ENCODE measurements at places on chromosomes 1 and 21. TPM values are rescaled to one million over a fixed set of nuclear protein-coding genes. Genes with fewer than 3 reads are reported as not detected.

GRCh38 chr1:176720838-176721237, 257.9 kb downstream of the PAPPA2 start:
- no peak for DNase-seq

- no peak for DNase-seq
These were observed 3.5 kb upstream of the UBXN10 start for GRCh38 chr1:20182415-20182814.

DNA sequence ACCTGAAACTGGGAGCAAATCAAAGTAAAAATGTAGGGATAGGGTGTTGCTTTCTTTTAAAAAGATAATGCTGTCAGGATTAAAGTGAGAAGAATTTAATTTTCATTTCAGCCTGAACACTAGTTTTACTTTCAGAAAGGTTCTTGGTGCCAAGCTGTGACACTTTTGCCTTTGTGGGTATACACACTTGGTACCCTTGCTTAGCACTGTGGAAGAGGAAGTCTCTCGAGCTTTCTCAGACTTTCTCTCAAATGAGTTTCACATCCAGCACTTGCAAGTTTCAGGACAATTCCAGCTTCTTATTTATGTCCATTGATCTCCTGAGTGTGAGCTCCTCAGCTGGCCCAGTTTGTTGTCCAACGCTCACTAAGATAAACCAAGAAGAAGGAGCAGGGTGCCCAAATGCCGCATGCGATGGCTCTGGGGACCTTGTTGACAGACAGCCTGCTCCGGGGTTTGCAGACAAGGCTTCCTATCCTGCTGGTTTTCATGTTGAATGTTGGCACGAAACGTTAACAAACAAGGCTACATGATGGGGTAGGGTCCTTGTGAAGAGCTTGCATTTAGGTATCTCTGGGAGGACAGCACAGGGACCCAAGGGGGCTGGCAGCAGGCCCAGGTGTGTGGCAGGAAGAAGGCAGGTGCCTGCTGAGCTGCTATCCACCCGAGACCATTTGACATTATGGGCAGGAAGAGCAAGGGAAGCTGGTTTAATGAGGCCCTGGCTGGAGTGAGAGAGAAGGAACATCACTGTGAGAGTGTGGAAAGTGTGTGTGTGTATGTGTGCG, 79.7 kb downstream of the POFUT2 start:
- no peak for DNase-seq

DNA sequence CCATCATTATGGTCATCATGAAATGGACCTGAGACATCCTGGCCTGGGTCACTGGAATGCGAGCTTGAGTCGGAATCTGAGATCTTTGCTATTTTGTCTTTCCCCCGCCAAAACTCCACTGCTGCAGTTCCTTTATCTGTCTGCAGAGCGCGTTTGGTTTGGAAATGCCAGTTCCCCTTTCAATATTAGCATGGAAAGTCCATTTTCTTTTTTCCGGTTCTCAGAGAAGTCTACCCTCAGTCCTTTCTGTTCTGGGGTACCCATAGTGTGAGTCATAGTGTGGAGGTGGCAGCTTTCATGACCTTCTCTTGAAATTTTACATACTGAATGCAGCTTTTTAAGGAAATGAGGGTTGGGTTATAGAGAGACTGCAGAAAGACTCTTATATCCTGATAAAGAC, 14.6 kb downstream of the CACNA1E start:
- DNase-seq: no peak

GRCh38 chr1:245715291-245715701, 560.5 kb downstream of the KIF26B start:
- no peak for DNase-seq

DNA sequence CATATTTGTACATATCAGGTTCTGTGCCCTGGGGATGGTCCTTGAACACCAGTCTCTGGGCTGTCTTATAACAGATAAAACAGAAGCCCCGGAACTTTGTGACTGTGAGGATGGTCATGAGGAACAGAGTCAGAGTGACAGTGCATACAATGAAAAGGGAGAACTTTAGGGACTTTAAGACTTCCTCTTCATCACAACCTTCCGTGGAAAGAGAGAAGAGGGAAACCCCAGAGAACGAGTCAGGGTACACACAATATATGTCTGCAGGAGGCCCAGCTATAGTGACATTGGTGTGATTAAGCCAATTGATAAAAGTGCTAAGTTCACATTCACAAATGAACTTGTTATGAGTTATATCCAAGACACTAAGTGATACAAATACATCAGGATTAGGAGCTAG, 32.1 kb downstream of the TLR5 start:
- no peak for DNase-seq

- DNase-seq: no peak
These were observed 317.2 kb downstream of the LTN1 start for GRCh38 chr21:28675331-28676041.

GRCh38 chr1:52479076-52479475, 73.8 kb downstream of the TUT4 start:
- no peak for DNase-seq

DNA sequence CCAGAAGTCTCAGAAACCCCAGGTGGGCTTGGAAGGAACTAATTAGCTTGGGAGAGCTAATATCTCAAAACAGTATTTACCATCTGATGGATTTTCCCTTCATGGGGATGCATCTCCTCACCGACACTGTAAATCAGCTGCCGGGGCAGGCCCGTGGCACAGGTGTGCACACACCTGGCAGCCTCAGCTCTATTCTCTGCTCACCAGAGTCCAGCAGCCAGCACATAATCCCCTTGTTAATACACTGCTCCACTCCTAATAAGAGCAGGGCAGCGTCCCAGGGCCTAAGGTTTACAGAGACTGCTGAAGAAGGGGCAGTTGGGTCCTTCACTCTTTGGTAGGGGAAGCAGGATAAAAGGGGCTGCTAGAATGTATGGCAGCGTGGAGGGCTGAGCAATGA, 200.0 kb downstream of the TOMM20 start:
- no peak for DNase-seq

DNA sequence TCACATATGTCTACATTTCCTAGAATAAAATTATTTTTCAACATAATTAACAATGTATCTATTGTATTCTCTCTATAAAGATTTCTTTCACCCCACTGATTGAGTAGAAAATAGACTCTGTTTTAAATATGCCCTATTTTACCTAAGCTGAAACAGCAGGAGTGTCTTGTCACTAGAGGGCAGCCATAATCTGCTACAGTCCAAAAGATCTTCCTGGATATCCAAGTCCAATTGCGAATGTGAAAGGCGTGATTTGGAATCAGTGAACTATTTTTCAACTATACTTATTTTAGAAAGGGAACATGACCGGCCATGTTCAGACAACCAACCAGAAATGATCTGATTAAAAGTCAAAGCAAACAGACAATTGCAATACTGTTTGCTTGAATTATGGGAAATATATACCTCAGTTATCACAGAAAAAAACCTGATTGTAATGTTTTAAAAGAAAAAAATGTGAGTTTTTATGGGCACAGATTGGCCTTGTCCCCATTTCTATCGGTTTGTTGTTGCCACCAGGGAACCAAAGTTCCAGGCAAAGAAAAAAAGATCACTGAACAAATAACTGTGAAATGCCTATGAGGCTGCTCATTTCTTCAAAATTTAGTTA, 1211.0 kb upstream of the ADGRL4 start:
- peak; percentile 41 for DNase-seq

DNA sequence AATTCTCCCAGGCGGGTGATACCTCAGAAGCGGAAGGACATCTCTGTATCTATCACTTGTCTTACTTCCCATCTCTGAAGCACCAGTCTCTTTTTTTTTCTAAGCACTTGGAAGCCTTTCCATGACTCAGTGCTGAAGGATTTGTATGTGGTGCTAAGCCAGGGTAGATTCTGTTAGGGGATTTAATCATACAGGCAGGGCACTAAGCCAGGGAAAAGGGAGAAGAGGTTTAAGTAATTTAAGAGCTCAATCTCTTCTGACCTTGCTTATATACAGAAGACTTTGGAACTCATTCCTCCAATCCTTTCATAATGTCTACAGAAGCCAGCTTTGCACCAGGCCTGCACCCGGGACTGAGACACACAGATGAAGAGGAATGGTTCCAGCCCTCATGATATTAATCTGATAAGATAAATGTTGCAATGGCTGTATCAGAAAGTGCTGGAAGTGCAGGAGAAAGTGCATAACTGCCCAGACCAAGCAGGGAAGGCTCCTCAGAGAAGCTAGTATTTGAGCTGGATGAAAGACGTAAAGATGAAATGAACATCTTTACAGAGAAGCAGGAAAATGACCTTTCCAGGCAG, 11.0 kb downstream of the FAM163A start:
- no peak for DNase-seq

- no peak for DNase-seq
These were observed 116.4 kb upstream of the ARHGEF16 start for GRCh38 chr1:3337798-3338724.

DNA sequence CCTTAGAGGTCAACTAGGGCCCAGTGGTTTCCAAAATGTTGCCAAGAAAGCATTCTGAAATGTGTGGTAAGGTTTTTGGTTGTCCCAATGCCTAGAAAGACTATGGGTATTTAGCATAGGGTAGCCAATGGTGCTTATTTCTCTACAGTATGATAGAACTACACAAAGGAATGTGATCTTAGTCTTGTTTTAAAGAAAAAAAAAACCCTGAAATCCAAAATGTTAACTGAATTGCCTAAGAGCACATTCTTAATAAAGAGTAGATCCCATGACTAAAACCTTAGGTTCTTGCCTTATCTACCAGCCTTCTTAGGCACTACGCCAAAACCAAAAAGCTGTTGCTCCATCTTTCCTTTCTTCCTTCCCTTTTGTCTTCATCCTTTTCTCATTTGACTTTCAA, 428.2 kb downstream of the MRPL39 start:
- no peak for DNase-seq

GRCh38 chr1:8790987-8791386, 26.5 kb downstream of the RERE start:
- no peak for DNase-seq

- DNase-seq: no peak
These were observed 9.0 kb downstream of the TGFBR3 start for GRCh38 chr1:91876781-91877573.

GRCh38 chr1:228749765-228750164, 14.5 kb downstream of the RHOU start:
- DNase-seq: no peak

DNA sequence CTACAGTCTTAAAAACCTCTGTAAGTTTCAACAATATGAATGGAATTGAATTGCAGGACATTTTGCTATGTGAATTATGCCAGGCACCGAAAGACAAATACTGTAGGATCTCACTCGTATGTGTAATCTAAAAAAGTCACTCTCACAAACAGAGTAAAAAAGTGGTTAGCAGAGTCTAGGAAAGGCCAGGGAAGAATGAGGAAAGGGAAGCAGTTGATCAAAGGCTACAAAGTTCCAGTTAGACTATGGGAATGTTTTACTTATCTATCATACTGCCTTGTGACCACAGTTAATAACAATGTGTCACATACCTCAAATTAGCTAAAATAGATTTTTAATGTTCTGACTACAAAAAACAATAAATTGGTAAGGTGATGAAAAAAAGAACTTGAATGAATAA, 565.4 kb upstream of the BRINP3 start:
- no peak for DNase-seq

- DNase-seq: no peak
These were observed 58.4 kb upstream of the IFI44L start for GRCh38 chr1:78561856-78562255.

DNA sequence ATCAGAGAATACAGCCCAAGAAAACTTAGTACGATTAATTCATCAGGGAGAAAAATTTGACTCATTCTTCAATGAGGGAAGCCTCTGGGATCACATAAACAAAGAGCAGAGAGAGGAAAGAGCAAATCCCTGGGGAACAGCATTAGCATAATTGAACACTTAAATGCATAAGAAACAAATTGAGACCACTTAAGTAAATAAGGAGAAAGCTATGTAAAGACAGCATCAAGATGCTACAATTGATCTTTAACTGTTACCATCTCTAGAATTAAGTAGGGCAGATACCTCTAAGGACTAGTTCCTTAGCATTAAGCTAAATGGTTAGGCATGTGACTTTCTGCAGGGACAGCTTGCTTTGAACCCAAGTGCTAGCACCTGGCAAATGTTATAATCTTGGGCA, 265.1 kb upstream of the NEGR1 start:
- no peak for DNase-seq

GRCh38 chr1:156877433-156878170, 15.9 kb upstream of the PEAR1 start:
- DNase-seq: no peak

Gene OR2T2
- not detected for polyA plus RNA-seq

Gene RIMS3
- polyA plus RNA-seq: 2.9 TPM

Gene RRP1
- polyA plus RNA-seq: 12.0 TPM

Gene DNAJC28
- 0.88 TPM for polyA plus RNA-seq

Gene PTGS2
- polyA plus RNA-seq: 5.9 TPM

Gene FCGR2B
- polyA plus RNA-seq: 0.05 TPM

Gene ANKRD35
- polyA plus RNA-seq: 0.05 TPM

Gene S100A1
- polyA plus RNA-seq: 0.18 TPM

Gene ASCL5
- polyA plus RNA-seq: not detected

Gene RIIAD1
- not detected for polyA plus RNA-seq

Gene FRRS1
- polyA plus RNA-seq: 2.7 TPM

Gene ZNF326
- polyA plus RNA-seq: 18.0 TPM

Gene TNFRSF4
- not detected for polyA plus RNA-seq

All from SK-N-SH (cell line).